ENCODE measurements at places on chromosomes 7 and 10.

- no peaks in the 10 kb centered on the region for H3K4me1 ChIP-seq
- no peaks in the 10 kb centered on the region for H3K36me3 ChIP-seq
- no peaks in the 10 kb centered on the region for H3K27me3 ChIP-seq
- no peak overlapping the region for H3K4me3 ChIP-seq
- no peak for DNase-seq
- no peak overlapping the region for H3K27ac ChIP-seq
Measured at GRCh38 chr10:97171001-97171400, 14.8 kb downstream of the SLIT1 start.

DNA sequence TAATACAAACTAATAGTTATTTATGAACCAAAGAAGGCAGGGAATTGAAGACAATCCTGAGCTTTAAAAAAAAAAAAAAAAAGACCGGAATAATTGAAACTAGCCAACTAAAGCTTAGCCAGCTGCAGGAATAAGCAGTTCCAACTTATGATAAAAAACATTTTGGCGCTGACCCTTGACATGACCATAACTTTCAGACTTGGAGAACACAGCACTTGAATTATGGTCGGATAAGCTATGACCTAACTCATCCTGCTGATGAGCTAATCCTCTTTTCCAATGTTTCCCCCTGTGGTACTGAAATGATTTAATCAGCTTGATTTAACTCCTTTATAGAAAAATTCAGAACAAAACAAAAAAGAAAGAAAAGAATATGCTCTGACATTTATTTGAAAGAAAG lies 181.8 kb downstream of the DGKB start:
- no peaks in the 10 kb centered on the region for H3K27me3 ChIP-seq
- no peak overlapping the region for H3K27ac ChIP-seq
- H3K36me3 ChIP-seq: no peaks in the 10 kb centered on the region
- H3K4me1 ChIP-seq: no peaks in the 10 kb centered on the region

DNA sequence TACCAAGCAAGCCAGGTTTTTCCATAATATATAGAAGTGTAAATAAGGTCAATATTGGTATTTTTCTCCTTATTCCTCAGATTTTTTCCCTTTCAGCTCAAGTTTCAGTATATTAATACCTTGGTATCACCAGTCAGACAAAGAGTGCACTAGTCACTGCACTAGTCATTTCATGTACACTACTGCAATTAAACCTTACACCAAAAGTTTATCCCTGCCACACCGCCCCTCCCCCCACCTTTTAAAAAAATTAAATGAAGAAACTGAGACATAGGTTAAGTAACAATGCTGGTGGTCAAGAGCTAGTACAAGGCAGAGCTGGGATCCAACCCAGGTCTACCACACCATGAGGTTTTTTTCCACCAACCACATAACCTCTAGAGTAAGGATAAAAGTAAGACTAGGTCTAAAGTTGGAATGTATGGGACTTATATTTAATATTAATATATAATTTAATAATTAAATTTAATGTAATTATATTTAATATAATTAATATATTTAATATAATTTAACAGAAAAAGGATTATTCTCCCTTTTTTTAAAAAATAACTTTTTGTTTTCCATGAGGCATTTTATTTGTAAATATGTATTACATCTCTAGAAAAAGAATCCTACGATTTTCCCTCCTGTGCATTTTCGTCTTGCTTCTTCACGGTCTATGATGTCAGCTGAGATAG lies 68.5 kb downstream of the NT5C2 start:
- no peak for DNase-seq
- H3K27ac ChIP-seq: no peak overlapping the region
- H3K4me1 ChIP-seq: no peaks in the 10 kb centered on the region
- H3K4me3 ChIP-seq: no peak overlapping the region
- H3K36me3 ChIP-seq: peaks cover 11% of the 10 kb centered on the region

DNA sequence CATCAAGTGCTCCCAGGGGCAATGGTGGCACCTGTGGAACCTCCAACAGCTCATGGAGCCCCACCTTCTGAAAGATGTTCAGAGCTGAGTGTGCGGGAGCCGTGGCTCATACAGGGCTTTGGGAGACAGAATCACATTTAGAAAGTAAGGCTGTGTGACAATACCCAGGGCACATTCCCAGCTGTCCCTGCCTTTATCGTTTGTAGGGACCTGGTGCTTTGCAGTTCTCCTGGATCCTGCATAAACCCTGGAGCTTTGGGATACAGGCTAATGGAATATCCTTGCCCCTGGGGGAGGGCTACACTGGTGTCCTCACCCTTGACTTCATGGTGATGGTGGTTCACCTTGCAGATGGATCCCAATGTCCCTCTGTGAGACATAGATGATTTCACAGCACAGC lies 134.8 kb upstream of the LAMB4 start:
- no peaks in the 10 kb centered on the region for H3K27me3 ChIP-seq
- no peaks in the 10 kb centered on the region for H3K4me1 ChIP-seq
- H3K36me3 ChIP-seq: no peaks in the 10 kb centered on the region
- no peak overlapping the region for H3K27ac ChIP-seq
- H3K4me3 ChIP-seq: no peak overlapping the region
- DNase-seq: no peak

- peaks cover 18% of the 10 kb centered on the region for H3K4me1 ChIP-seq
- H3K4me3 ChIP-seq: no peak overlapping the region
- H3K27me3 ChIP-seq: no peaks in the 10 kb centered on the region
- no peak for DNase-seq
- H3K27ac ChIP-seq: peak overlapping the region; percentile 88
- no peaks in the 10 kb centered on the region for H3K36me3 ChIP-seq
Measured at GRCh38 chr7:20541608-20542349, 73.7 kb upstream of the ABCB5 start.

- no peaks in the 10 kb centered on the region for H3K4me1 ChIP-seq
- H3K4me3 ChIP-seq: no peak overlapping the region
- H3K27ac ChIP-seq: no peak overlapping the region
- H3K36me3 ChIP-seq: no peaks in the 10 kb centered on the region
Measured at GRCh38 chr10:124595143-124595883, 133.7 kb downstream of the LHPP start.

GRCh38 chr7:142168746-142169145 lies 57.2 kb downstream of the MGAM2 start:
- H3K36me3 ChIP-seq: no peaks in the 10 kb centered on the region
- no peak overlapping the region for H3K27ac ChIP-seq
- H3K27me3 ChIP-seq: no peaks in the 10 kb centered on the region
- no peak overlapping the region for H3K4me3 ChIP-seq
- DNase-seq: no peak

- no peak overlapping the region for H3K4me3 ChIP-seq
- H3K27me3 ChIP-seq: no peaks in the 10 kb centered on the region
- H3K36me3 ChIP-seq: peaks cover 96% of the 10 kb centered on the region
- peak overlapping the region; percentile 34 for H3K27ac ChIP-seq
- DNase-seq: no peak
Measured at GRCh38 chr7:116552602-116553001, 27.8 kb downstream of the CAV1 start.

DNA sequence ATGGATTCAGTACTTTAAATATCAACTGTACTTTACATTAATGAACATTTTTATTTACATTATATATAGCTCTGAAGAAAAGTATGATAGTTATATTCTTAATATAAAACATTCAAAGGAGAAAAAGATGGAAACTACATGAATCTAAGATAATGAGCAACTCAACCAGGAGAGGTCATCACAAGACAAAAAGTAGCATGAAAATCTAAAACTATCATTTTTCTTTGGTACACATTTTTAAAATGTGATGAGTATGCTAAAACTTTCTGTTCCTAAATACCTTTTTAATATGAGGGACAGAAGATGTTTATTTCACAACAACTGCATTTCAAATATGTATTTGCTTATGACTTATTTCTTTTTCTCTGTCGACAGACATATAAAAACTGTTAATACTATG lies 2.4 kb downstream of the CNTNAP2 start:
- no peaks in the 10 kb centered on the region for H3K4me1 ChIP-seq
- peaks cover 36% of the 10 kb centered on the region for H3K27me3 ChIP-seq
- H3K27ac ChIP-seq: no peak overlapping the region
- H3K36me3 ChIP-seq: no peaks in the 10 kb centered on the region
- DNase-seq: no peak
